ENCODE measurements at places on chromosomes 5 and 9.

DNA sequence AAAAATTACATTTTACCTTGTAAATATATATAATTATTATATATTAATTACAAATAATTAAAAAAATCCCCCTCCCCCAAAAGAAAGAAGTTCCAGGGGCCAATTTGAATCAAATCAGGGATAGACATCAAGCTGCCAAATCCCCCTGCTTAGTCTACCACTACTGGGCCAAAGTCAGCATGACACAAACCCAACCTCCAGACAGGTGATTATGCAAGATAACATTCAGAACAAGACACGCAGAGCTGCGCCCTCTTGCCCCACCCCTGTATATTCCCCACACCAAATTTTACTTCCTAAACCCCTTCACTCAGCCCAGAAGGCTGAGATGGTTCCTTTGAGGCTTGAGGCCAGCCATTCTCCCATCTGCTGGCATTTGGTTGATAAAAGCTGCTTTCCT lies 2059.1 kb upstream of the CDH6 start:
- DNase-seq: no peak

GRCh38 chr5:132056610-132057497 lies 3.6 kb upstream of the IL3 start:
- DNase-seq: no peak

GRCh38 chr5:136190904-136191303 lies 2.1 kb downstream of the SMIM32 start:
- DNase-seq: no peak

GRCh38 chr9:33817327-33818166 lies 587 bp downstream of the UBE2R2 start:
- DNase-seq: peak; percentile 13

- no peak for DNase-seq
Measured at GRCh38 chr5:140035881-140036280, 7.2 kb downstream of the NRG2 start.

GRCh38 chr5:50655810-50656205 lies 10.6 kb upstream of the PARP8 start:
- no peak for DNase-seq

GRCh38 chr5:33788922-33789566 lies 102.7 kb downstream of the ADAMTS12 start:
- no peak for DNase-seq

DNA sequence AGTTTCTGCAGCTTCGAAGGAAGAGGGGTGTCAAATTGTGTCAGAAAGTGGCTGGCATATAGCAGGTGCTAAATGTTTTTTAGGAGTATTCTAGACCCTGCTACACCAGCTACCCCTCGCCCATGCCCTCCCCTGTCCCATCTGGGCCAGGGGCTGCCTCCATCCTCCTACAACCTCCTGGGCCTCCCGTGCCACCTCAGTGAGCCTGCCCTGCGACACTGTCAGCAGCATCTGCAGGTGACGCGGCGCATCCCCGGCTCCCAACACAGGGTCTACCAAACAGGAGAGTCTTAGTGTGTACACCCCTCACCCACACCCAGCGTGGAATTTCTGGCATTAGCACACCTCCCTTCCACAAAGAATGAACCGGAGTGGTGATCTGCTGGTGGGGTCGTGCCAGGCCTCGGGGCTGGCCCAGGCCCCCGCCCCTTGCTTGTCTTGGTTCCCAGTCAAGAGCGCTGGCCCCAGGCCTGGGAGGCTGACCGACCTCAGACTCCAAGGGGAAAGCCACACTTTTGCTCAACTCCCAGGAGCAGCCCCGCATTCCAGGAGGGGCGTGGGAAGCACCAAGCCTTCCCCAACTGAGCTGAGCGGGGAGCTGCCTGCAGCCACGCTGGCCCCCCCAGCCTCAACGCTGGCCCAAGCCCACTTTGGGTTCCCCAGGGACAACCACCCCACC lies 55.2 kb downstream of the NEURL1B start:
- no peak for DNase-seq

DNA sequence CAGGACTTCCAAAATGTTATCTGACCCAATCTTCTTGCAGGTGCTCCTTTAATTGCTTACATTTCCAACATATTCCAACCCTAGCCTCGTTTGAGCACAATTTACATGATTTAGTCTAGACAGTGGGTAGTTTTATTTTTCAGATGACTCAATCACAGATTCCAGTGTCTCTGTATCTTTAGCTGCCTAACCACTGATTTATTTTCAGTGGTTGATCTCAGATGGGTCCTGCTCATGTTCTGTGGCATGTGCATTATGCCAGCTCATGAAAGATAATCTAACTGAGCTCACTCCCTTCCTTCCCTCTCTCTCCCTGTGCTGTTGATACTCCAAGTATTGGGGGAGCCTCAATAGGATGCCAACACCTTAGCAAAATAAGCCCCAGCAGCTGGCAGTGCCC lies 106.1 kb upstream of the ICE1 start:
- no peak for DNase-seq

DNA sequence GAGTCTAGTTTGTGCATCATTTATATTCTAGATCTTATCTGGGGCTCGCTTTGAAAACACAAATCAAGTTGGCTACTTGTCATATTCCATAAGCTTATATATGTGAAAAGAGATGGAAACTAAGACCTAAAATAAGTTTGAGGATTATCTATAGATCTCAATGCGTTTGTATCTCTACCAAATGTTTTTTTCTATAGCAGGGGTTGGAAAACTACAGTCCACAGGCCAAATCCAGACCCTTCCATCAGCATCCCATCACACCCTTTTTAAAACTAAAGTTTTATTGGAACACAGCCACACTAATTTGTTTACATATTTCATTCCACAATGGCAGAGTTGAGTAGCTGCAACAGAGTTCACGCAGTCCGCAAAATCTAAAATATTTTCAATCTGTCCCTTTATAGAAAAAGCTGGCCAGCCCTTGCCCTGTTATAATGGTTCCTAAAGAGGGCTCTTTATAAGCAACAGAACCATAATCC lies 230.0 kb downstream of the ADAMTSL1 start:
- no peak for DNase-seq

DNA sequence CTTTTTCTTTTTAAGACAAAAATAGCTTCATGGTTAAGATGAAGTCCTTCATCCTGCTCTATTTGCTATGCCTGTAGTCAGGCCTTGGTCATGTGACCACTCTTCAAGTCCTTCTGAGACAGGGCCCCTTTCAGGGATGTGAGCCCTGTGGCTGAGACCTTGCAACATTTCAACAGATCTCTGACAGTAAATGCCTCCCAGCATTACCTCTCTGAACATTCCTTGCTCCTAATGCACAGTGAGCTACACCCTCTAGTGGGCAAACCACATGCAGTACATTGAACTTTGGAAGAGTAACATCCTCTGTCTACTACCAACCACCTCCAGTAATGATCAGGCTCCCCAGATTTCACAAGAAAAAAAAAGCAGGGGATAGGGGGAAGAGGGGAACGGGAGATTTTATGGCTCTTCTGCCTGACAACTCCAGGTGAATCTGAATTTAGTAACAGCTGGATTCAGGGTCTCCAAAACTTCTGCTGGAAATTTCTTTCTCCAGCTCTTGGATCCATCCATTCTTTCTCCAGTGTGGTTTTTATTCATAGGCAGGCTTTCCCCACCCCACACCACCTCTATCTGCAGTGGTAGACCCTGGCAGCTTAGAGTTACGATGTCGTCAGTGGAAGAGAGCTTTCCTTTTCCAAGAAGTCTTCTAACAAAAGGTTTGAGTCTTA lies 8.9 kb upstream of the FBXO38 start:
- DNase-seq: no peak

DNA sequence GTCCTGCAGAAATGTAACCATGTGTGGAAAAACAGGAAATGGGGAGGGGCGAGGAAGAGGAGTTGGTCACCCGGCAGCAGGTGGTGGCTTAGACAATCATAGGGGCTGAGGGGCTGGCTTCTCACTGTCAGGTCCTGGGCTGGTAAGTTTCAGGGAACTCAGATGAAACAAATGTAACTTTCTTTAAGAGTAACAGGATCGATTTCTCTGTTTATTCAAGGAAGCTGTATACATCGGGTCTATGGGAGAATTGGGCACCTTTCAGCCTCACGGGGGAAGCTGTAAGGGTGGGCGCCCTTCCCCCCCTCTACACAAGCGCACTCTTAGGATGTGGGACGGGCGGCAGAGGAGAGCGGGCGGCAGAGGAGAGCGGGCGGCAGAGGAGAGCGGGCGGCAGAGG lies 104.3 kb upstream of the SIMC1 start:
- DNase-seq: no peak

GRCh38 chr5:62059960-62060359 lies 246.0 kb upstream of the KIF2A start:
- DNase-seq: no peak

DNA sequence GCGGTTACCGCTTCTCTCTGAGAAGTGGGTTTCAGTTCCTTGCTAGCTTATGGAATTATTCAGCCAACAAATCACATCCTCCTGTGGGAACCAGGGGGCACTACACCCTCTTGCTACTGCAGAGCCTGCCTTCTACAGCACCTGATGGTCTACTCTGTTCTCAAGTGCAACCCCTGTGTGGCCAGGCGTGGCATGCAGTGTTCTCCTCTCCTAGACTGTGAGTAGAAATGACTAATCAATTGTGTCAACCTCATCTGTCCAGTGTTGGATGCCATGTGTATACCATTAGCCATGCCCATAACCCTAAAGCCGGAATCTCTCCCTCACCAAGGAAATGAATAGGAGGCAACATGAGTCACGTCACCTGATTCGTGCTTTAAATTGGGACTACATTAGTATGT lies 117.2 kb upstream of the LIFR start:
- no peak for DNase-seq

DNA sequence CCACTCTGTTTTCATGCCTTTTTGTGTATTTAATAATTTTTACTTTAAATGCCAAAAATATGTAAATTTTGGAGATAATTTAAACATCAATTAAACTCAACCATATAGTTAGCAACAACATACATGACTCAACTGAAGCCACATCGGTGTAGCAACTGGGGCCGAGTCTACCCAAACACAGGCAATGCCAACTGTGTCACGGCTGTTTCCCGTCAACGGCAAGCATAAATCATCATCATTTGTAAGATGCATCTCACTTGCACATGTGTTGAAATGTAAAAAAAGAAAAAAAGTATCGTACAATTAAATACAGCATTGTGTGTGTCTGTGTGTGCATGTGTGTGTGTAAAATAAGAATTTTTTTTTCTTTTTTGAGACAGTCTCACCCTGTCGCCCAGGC lies 160.1 kb upstream of the TAS2R1 start:
- DNase-seq: no peak

DNA sequence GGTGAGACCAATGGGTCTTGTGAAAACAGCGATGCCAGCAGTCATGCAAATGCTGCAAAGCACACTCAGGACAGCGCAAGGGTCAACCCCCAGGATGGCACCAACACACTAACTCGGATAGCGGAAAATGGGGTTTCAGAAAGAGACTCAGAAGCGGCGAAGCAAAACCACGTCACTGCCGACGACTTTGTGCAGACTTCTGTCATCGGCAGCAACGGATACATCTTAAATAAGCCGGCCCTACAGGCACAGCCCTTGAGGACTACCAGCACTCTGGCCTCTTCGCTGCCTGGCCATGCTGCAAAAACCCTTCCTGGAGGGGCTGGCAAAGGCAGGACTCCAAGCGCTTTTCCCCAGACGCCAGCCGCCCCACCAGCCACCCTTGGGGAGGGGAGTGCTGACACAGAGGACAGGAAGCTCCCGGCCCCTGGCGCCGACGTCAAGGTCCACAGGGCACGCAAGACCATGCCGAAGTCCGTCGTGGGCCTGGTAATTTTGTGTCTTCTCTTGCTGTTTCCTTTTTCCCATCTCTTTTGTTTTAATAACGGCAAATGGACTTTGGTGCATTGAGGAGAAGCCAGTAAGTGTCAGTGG lies 98.0 kb downstream of the EHMT1 start:
- no peak for DNase-seq

DNA sequence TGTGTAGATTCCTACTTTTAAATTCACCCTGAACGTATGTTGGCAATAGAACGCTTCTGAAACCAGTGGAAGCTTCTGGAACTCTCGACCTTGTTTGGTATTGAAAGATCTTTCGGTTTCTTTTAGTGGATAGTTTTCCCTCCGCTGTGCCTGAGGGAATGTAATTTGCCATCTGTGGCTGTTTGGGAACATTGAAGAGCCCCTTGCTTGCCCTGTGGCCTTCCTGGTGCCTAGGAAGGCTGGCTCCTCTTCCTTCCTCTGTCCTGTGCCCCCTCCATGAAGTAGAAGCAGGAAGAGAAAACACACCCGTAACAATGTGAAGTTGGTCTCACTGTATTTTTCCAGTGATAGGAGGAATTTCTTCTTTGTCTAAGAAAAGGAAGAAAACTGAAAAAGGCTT lies 274.3 kb downstream of the AOPEP start:
- no peak for DNase-seq

- DNase-seq: no peak
Measured at GRCh38 chr5:91296674-91297143, 86.4 kb downstream of the ARRDC3 start.
